Fibroblast of skin of back (primary cell): ENCODE measurements at places on chromosomes 3 and 15.

- DNase-seq, result peak; percentile 62
Observed at GRCh38 chr3:32399030-32399620, 7.5 kb downstream of the CMTM7 start.

- peak; percentile 98 for DNase-seq
Observed at GRCh38 chr3:95923496-95924210, 890.7 kb upstream of the EPHA6 start.

DNA sequence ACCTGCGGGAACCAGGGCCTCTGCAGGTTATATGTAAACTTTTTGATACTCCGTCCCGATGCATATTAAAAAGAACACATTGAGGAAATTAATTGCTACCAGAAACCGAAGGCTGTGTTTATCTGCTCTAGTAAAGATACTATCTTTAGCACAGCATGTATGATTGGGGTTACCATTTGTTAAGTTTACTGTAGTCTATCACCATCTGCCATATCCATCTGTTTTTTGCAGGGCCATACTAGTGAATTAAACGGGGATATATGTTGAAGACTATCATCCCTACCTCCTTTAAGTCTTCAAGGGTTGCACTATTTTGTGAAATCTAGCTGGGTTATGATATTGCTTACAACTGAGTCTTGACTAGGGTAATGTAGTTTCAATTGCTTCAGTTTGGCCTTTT, 597.0 kb downstream of the SQOR start:
- no peak for DNase-seq

DNA sequence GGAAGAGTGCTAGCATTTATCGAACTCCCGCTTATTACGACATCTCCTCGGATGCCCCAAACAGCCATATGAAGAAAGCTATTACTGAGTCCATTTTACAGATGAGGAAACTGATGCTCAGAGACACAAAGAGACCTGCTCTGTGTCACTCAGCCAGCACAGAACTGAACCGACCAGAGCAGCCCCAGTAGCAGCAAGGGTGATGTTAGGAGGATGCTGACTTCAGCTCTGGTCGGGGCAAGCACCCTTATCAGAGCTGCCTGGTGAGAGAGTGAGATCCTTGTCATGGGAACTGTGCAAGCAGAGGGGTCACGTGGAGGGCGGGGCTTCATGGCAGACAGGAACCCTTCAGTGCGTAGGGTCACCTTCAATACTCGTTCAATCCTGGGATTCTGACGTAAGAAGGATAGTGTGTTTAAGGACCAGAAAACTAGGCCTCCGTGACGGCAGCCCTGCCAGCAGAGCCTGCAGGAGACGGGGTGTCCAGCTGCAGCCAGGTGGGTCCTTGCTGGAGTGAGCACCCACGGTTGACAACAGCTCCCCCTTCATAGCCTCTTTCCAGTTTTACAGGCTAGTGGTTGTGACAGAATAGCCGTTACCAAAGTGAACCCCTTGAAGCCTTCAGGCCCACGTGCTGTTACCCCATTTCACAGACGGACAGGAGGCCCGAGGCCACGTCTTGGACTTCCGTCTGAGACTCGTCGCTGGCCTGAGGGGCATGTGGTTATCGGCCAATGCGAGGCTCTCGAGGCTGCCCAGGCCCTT, 12.0 kb upstream of the IQSEC1 start:
- DNase-seq, result no peak

GRCh38 chr3:55368366-55368765, 118.7 kb downstream of the WNT5A start:
- no peak for DNase-seq
